Activated T-helper 1 cell treated with anti-CD3 and anti-CD28 coated beads, Interleukin-12 subunit alpha, Interleukin-12 subunit beta, Interleukin-2, Interleukin-4 antibody, amounts not matched to agents 30 ng/mL and 10 ng/mL and 1 ng/mL, durations not matched to agents 14 hours and 24 hours and 36 hours (primary cell): ENCODE measurements at places on chromosomes 6 and 20.

DNA sequence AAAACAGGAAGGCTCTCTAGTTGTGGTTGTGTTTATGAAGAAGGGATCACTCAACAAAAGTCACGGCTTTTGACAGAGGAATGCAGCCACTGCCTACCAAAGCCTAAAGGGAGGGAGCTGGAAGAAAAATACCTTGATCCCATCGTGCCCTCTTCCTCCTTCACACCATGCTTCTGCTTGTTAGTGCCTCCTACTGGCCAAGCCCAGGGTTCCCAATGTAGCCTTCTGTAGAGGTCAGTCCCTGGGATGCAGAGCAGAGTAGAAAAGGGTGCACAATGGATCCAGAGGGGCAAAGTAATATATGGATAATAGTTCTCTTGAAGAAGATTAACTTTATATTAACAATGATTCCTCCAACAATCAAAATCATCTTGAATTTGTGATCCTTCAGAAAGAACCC, 293.5 kb upstream of the FERMT1 start:
- H3K27me3 ChIP-seq: no peaks in the 10 kb centered on the region
- no peak for DNase-seq
- no peaks in the 10 kb centered on the region for H3K36me3 ChIP-seq
- no peak overlapping the region for H3K4me3 ChIP-seq
- no peaks in the 10 kb centered on the region for H3K4me1 ChIP-seq

DNA sequence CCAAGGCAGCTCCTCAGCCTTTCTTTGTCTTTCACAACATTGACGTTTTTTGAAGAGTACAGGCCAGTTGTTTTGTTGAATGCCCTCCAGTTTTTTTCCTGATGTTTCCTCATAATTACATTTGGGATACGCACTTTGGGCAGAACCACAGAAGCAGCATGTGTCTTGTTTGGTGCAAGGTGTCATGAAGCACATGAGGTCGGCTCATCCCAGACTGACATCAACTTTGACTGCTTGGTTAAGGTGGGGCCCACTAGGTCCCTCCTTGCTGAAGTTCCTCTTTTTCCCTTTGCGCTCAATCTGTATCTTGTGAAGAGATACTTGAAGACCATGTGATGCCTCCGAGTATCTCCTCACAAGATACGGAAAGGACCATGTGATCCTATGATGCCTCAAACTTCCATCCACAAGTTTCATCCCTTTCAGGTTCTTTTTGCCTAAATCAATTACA, 10.5 kb downstream of the SNAI1 start:
- no peak overlapping the region for H3K4me3 ChIP-seq
- DNase-seq: no peak
- H3K27ac ChIP-seq: no peak overlapping the region
- peaks cover 19% of the 10 kb centered on the region for H3K27me3 ChIP-seq
- no peaks in the 10 kb centered on the region for H3K4me1 ChIP-seq
- no peaks in the 10 kb centered on the region for H3K36me3 ChIP-seq

DNA sequence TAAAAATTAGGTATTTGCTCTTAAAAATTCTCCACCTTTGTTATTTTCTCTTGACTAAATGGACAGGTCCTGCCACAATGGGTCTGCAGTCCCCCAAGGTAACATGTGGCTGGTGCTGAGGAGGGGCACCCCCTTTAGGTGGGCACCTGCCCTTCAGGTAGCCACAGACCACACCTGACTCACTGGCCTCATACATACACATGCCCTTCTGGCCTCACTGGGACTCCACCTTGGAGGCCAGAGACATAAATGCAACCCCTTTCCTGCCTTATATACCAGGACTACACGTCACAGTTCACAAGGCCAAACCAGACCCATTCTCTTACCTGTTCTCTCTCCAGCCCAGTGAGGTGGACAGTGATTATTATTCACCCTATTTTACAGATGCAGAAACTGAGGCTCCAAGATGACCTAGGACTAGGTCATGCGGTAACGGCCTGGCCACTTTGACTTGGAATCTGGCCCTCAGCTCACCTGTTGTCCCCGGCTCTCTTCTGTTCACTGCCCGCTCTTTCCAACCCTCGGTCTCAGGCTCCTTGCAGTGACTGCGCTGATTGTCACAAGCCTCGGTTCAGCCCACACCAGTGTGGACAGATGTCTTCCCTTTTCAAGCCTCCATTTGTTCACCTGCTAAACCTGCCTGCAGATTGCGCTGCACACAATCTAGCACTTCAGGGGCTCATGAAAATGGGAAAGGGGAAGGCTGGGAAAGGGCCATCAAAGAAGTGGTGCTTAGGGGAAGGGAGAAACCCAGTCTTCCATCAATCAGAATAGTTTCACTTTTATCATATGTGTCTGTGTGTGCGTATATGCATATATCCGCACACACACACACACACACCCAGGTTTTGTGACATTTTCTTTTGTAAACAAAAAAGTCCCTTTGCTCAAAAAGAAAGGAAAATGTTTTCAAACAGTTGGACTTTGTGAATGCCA, 121.7 kb downstream of the BCAS1 start:
- H3K27ac ChIP-seq: peak overlapping the region; percentile 92
- peaks cover 4% of the 10 kb centered on the region for H3K36me3 ChIP-seq
- H3K27me3 ChIP-seq: no peaks in the 10 kb centered on the region
- H3K4me1 ChIP-seq: peaks cover 42% of the 10 kb centered on the region
- peak overlapping the region; percentile 72 for H3K4me3 ChIP-seq

GRCh38 chr6:12324748-12325147, 34.6 kb downstream of the EDN1 start:
- no peak overlapping the region for H3K4me3 ChIP-seq
- H3K27ac ChIP-seq: no peak overlapping the region
- no peaks in the 10 kb centered on the region for H3K36me3 ChIP-seq
- H3K4me1 ChIP-seq: no peaks in the 10 kb centered on the region
- no peak for DNase-seq

DNA sequence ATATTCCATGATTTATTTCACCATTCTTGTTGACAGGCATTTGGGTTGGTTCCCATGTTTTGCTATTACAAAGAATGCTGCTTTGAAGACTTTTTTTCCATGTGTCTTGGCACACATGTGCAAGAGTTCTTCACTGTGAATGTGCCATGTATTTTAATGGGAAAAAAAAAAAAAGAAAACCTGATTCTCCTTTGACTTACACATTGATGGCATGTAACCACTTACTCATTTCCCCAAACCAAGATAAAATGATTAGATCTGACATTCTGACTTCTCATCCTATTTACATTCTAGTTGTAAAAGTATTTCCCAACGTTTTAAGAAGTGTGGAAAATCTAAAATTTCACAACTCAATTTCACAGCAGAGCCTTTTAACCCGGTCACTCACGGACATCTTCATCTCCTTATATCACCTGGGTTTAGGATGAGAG, 4.4 kb downstream of the CAP2 start:
- no peaks in the 10 kb centered on the region for H3K4me1 ChIP-seq
- no peak overlapping the region for H3K4me3 ChIP-seq
- no peak overlapping the region for H3K27ac ChIP-seq
- DNase-seq: no peak
- no peaks in the 10 kb centered on the region for H3K36me3 ChIP-seq
